ENCODE measurements at places on chromosomes 2 and 18.

DNA sequence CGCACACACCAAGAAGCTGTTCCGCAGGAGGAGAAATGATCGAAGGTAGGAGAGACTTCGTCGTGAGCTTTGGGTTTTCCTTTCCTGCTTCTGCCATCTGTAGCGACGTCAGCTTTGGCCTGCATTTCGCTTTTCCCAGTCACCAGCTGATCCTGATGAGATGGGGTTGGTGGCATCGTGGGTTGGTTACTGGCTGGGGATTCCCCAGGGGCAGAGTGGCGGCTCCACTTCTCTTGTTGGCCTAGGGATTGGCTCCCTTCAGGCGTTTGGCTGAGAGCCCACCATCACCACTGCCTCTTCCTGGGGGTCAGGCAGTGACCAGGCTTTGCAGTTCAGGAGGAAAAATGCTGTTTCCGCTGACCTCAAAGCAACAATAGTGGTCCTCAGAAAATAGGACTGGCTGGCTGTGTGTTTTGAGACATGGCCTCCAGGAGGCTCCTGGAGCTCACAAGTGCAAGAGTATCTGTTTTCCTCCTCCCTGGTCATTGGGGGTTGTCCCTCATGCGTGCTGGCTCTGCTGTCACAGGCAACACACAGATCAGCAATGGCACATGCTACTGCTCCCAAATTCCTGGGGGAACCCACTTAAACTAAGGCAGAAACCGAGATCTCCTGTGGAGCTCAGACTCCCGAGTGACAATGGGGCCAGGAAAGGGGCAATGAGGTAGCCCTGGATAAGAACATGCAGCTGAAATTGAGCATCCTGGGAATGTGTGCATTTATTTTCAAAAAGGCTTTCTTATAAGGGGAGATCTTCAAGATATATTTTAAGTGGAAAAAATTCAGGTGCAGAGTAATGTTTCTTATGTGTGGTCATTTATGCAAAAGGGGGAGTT is 173.0 kb downstream of the CTIF start:
- DNase-seq, result peak; percentile 21

GRCh38 chr18:78713069-78713468 is 266.5 kb upstream of the SALL3 start:
- peak; percentile 23 for DNase-seq

DNA sequence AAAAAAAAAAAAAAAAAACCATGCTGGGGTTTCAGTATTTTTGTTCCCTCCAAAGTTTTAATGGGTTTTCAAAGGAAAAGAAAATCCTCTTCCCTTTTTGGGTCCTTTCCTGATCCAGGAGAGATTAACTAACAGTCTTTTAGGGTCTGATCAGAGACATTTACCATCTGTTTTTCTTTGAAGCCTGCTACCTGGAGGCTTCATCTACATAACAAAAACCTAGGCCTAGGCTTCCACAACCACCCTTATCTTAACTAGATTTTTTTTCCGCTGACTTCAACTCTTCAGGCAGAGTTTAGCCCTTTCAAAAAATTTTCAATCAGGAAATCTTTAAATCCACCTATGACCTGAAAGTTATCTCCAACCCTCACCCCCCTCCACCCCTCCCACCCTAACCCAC is 154.7 kb downstream of the MBD2 start:
- no peak for DNase-seq

GRCh38 chr2:113171334-113172075 is 2.3 kb upstream of the PSD4 start:
- no peak for DNase-seq

DNA sequence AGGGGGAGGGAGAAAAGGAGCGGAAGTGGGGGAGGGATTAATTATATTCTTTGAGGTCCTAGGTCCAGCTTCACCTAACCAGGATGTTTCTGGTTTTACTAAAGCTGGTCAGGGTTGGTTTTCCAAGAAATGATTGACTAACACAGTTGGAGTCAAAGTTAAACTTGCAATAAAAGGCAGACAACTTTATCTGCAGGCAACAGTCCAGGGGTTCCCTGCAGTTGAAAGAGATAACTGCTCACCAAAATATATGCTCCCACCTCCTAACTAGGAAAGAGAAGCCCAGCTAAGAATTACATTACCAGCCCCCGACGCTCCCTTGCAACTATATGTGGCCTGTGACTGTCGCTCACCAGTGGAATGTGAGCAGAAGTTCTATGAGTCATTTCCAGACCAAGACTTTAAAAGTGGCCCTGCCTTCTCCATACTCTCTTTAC is 140.0 kb upstream of the PKDCC start:
- no peak for DNase-seq

DNA sequence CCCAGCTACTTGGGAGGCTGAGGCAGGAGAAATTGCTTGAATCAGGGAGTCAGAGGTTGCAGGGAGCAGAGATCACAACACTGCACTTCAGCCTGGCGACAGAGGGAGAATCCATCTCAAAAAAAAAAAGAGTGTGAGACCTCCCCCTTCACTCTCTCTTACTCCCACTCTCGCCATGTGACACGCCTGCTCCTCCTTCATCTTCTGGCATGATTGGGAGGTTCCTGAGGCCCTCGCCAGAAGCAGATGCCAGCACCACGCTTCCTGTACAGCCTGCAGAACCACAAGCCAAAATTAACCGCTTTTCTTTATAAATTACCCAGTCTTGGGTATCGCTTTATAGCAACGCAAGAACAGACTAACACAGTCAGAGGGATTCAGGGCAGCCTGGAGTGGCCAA is 66.3 kb upstream of the CREB1 start:
- DNase-seq, result no peak

GRCh38 chr2:36663851-36664695 is 32.4 kb upstream of the VIT start:
- peak; percentile 92 for DNase-seq

GRCh38 chr18:7755753-7756475 is 188.8 kb downstream of the PTPRM start:
- DNase-seq, result no peak

DNA sequence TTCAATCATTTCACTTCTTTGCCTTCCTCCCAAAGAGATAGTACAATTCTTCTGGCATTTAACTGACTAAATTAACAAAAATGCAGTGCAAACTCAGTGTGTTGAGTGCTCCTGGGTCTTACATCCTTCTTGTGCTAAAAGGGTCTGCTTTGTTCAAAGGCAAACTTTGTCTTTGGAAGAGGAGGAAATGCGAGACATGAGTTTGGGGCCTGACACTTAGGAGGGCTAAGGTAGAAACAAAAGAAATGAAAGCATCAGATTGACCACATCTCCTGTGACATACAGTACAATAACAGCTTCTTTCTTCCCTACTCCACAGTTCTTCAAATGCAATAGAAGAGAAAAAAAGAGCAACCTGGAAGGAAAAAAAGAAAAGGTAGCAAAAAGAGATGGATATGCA is 161.7 kb downstream of the CNTNAP5 start:
- DNase-seq, result no peak

DNA sequence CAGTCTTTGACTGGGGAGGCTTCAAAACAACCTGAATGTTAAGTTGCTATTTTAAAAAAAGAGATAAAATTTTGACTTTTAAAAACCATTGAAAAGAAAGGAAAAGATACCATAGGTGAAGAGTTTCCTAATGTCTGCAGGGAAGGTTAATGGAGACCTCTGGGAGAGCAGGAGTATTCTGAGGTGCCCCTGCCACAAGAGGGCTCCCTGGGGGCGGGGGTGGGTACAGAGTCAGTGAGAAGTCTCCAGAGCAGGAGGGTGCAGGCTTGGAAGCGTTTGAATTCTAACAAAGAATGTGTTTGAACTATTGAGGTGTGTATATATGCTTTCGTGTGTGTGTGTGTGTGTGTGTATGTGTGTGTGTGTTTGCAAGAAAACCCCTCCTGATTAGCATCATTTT is 46.7 kb upstream of the ST6GAL2 start:
- no peak for DNase-seq

- DNase-seq, result no peak
These were observed 123.3 kb upstream of the CDC42EP3 start for GRCh38 chr2:37794717-37795116.

- DNase-seq, result no peak
These were observed 93.5 kb downstream of the GALNT3 start for GRCh38 chr2:165700531-165700930.

- DNase-seq, result peak; percentile 79
These were observed 63.3 kb downstream of the BOD1L2 start for GRCh38 chr18:57210107-57210715.

DNA sequence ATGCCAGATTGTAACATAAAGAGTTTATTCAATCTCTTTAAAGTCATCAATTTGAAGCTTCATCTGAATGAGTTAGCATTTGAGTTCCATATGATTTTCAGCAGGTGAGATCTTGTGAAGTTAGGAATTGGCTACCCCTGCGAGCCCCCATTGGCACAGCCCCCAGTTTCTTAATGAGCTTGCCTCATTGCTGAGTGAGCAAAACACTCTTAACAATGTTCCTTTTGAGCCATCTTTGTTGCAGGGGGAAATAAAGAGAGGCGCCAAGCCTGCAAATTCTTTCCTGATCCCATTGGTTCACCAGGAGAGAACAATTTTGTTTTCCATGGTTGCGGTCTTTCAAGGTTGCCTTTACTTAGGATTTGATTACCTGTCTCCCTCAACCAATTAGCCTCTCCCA is 18.7 kb downstream of the DPP10 start:
- no peak for DNase-seq

GRCh38 chr2:36356298-36356989 is 866 bp downstream of the CRIM1 start:
- DNase-seq, result peak; percentile 63

DNA sequence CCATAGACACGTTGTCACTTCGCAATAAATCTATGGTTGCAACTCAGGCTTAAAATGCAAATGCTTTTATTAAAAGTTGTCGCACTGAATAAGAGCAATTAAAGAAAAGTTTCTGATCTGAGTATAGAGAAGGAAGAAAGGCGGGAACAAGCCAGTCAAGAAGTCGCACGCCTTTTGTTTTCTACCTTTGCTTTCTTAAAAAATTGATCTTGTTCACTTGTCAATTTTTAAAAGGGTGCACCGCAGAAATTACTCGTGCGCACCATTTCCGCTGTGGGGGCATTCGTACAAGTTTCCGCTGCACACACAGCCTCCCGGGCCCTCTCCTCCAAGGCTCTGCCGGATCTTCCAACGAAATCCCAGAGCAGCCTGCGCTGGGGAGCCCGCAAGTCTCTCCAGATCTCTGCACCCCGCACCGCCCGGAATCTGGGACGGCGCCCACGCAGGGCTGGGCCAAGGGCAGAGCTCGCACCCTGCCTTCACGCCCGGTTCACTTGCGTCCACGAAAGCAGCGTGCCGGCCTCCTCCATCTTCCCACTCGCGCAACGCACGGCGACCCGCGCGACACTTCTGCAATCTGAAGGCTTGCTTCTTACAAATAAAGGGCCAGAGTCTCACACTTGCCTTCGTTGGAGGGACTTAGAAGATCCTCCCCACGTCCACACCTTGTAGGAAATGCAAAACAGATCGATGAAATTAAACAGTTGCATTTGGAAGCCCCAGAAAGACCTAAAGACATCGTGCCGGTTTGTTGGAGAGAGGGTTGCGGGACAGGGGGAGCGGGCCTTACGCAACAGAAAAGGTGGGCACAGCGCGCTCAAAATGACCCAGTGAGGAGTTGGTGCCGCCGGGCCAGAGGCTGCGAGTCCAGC is 2.6 kb upstream of the SALL3 start:
- no peak for DNase-seq

DNA sequence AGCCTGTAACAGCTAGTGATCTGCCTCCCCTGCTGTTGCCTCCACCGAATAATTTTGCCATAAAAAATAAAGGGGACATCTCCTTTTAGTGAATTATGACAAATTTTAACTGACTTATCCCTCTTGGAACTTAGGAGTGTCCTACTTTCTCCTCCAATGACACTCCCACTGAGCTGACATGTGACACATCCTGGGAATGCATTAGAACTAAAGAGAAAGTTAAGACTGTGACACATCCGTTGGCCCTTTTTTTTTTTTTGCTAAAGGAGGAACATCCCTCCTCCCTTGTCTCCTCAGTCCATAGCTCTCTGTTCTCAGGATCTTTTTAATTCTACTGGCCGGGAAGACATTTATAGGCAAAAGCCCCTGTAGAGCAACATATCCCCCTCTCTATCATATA is 268.2 kb downstream of the NRXN1 start:
- DNase-seq, result peak; percentile 1

DNA sequence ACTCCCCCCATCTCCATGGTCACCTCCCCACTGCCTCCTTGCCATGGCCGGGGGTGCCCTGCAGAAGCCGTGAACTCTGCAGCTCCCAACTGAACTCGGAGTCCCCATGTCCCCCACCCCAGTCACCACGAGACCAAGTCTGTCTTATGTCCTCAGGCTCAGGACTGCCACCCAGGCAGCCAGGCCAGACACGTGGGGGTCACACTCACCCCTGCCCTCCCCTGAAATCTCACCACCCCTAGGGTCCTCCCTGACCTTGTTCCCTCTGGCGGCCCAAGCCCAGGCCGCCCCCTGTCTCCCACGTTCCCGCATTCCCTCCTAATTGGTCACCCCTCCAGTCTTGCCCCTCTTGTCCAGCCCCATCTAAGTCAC is 11.0 kb downstream of the AQP12A start:
- no peak for DNase-seq

DNA sequence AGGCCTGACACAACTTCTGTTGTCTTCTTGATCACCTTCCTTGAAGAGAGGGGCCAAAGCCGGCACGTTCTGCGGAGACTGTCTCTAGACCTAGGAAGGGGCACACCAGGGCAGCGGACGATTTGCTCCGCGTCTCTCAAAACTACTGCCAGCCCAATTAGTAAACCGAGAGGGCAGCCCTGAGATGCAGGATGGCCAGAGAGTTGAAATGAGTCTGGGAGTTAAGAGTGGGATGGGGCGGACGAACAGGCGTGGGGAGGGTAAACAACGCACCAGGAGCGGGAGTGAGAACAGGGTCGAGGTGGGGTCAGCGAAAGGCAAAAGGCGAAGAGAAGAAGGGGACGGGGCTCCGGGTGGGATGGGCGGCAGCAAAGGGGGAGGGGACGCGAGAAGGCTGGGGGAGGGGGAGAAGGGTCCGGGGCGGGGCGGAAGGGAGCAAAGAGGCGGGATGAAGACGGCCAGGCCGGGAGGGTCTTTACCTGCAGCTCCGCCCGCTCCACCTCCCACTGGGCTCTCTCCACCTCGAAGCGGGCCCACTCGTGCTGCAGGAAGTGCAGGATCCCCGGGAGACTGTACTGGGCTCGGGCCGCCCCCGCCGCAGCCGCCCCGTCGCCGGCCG is 476 bp downstream of the STRN start:
- peak; percentile 46 for DNase-seq

DNA sequence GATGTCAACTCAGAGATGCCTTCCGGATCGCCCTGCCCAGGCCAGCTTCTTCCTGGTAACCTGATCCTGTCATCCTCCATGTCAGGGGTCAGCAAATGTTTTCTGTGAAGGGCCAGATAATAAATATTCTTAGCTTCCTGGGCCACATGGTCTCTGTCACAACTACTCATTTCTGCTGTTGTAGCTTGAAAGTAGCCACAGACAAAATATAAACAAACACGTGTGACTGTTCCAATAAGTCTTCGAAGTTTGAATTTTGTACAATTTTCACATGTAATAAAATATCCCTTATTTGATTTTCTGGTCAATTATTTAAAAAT is 35.8 kb downstream of the ANXA4 start:
- DNase-seq, result no peak

DNA sequence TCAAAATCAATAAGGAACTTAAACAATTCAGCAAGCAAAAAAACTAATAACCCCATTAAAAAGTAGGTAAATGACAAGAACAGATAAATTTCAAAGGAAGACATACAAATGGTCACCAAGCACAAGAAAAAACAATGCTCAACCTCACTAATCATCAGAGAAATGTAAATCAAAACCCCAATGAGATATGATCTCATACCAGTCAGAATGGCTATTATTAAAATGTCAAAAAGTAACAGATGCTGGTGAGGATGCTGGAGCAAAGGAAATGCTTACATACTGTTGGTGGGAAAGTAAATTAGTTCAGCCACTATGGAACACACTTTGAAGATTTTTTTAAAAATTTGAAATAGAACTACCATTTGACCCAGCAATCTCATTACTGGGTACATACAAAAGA is 538.0 kb downstream of the TMX3 start:
- DNase-seq, result no peak

All from RKO (cell line).